HS-27A (cell line): ENCODE measurements at places on chromosomes 12 and 14.

GRCh38 chr12:51636581-51636980, 45.5 kb downstream of the SCN8A start:
- DNase-seq, result no peak

- DNase-seq, result no peak
Measured at GRCh38 chr14:30180219-30180618, 252.6 kb upstream of the PRKD1 start.

DNA sequence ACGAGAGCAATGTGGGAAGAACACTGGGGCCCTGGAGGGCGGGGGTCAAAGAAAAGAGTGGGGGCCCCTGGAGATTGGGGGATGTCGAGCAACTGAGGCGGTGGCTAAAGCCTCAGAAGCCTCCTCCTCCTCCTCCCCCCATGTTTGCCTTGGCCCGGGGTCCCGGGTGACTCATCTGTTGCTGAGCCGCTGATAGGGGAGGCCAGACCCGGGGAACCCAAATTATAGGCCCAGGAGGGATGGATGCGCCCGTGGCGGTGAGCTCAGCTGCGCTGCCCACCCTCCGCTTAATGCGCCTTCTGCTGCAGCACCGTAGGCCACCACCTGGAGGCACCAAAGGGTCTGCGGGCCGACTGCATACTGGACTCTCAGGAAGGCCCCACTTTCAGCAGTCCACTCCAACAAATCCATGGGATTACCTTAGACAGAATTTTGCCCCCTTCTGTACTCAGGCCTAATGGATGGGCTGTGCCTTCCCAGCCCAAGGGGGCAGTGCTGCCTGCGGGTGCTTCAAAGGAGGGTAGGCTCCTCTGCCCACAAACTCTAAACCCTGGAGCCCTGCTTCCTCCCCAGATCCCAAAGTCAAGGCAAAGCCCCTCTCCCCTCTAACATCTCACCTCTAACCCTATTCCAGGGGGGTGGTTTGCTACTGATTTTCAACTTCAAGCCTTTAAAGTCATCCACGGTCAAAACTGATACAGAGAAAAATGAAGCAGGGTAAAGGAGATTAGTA, 2.6 kb upstream of the WNT10B start:
- DNase-seq, result no peak

DNA sequence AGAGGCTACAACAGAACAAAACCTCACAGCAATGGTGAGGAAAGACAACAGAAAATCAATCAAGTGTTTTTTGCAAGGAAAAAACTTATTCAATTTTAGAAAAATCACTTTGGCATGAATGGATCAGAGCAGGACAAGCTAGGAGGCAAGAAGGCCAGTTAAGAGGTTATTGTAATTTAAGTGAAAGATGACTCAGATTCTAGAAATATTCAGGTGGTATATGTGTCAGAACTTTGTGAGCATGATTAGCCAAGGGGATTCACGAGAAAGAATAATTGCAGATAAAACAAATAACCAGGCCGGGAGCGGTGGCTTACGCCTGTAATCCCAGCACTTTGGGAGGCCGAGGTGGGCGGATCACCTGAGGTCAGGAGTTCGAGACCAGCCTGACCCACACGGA, 12.7 kb downstream of the GCH1 start:
- no peak for DNase-seq

- no peak for DNase-seq
Measured at GRCh38 chr12:129549656-129550055, 354.2 kb downstream of the TMEM132D start.

- no peak for DNase-seq
Measured at GRCh38 chr14:89903340-89903952, 51.1 kb downstream of the EFCAB11 start.

DNA sequence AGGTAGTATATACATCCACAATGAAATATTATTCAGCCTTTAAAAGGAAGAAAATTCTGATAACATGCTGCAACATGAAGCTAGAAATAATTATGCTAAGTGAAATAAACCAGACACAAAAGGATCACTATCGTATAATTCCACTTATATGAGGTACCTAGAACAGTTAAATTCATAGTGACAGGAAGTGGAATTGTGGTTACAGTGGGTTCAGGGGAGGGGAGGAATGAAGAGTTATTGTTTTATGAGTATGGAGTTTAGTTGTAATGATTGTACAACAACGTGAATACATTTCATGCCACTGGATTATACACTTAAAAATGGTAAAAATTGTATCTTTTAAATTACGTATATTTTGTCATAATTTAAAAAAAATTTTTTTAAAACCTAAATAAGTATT, 21.0 kb downstream of the EEA1 start:
- no peak for DNase-seq

DNA sequence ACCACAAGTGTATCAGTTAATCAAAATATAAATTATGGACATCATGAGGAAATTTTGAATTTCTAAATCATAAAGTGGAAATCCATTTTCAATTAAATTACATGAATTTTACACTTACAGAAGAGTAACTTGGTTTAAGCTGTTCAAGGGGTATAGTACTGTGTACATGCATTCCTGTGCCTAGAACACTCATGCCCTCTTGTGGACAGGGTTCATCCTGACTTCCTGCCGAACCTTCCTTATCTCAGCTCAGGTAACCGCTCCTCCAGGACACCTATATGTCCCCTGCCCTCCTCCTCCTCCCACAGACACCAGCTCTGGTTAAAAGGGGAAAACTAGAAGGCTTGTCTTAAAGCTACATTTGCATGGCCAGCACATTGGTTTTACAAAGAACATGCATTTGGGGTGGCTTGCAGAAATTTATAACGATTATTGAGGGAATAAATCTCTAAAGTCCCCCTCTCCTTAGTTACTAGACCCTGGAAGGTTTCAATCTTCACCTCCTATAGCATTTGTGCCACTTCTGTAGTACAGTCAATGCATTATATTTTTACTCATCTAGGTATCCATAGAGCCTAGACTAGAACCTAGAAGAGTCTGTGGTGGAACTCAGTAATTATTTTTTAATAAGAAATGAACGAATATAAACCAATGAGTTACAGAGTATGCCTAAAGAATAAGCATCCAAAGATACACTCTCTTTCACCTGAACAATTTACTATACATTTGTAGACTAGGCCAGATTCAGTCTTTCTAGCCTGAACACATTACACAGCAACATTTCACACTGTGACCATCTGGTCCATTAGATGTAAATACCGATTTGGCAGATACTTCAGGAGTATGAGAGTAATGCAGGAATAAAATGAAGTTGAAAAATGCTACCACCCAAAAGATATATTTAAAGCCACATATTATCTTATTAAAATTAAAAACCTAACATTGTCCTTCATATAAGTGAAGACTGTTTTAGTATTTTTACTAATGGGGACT, 345.6 kb downstream of the PAWR start:
- DNase-seq, result no peak

GRCh38 chr12:113347892-113348291, 10.5 kb upstream of the PLBD2 start:
- DNase-seq, result no peak

DNA sequence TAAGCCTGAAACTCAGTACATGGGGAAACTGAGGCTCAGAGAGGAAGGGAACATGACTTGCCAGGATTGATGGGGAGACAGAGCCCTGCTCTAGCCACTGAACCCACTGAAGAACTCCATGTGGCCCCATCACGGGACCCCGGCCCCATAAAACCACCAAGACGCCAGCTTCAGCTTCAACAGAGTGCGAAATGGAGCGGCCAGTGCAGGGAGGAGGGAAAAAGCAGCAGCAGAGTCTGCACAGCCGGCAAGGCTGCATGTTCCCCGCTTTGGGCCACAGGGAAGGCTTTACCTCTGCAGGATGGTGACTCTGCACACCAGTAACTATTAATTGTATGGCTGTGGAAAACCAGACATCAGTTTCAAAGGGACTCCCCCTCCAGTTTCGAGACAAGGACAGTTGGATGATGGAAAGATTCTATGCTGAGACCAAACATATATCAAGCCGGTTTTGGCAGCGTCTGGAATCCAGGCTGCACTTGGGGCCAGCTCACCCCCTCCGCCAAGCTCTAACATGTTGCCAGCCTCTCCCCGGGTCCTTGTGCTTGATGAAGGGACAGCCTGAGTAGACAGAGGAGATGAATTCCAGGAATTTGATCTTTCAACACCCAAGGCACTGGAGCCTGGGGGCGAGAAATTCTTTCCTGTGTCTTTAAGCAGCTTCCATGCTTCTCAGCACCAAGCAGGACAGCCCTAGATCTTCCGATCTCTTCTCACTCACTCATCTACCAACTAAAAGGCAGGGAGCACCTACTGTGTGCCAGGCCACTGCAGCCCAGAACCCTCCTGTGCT, 55.7 kb upstream of the BCL11B start:
- no peak for DNase-seq

DNA sequence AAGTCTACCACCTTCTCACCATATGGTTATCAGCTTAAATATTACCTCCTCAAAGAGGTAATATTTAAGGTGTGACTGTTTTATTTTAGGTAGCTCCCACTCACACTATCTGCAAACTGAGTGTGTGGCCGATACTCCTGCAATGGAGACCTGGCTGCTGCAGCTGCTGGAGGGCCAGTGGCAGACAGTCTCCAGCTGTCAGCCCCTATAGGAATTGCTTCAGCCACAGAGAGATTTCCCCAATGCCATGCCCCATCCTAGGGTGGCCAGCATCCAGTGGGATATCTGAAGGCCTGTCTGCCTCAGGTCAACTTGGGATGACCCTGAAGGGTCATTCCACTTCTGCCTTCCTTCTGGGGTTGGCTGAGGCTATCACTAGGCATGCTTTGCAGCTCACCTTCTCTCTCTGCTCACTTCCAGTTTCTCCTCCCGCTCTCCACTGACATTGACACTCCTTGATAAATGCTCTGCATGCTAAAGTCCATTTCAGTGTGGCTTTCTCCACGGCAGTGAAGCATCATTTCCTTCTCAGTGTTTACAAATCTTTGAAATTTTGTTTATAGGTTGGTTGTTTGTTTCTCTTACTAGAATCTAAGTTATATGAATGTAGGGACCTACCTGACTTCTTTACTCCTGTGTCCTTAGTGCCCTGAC, 90.2 kb upstream of the USP44 start:
- no peak for DNase-seq

- no peak for DNase-seq
Measured at GRCh38 chr12:104627990-104628830, 171.5 kb downstream of the CHST11 start.

DNA sequence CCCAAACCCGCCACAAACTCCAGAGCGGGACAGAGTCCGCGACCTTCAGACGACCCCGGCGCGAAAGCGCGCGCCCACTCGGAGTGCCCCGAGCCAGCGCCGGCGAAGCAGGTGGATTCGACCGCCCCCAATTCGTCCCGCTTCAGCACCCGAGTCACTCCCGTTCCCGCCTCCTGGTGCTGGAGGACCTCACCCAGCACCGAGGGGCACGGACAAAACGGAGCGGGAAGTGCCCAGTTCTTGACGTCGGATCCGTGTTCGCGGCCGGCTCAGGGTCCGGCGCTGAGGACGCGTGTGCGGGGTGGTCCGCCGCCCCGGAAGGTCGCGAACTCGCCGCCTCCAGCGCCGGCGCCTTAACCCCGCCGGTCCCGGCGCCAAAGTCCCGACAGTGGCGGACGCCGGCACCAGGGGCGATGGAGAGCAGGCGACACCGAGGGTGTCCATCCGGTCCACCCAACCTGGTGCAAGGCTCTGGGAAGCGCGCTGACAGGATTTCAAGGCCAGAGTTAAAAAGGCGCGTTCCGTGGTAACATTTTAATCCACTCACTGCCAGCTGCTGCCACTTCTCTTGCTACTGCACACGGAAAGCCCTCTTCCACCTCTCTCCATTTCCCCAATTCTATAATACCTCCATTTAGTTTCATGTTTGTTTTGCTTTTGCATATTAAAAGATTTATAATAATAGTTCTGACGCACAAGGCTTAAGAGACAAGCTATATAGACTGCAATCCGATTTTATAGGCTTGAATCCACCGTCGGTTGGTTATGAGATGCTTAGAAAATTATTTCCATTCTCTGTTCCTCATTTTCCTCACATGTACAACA, 240.0 kb upstream of the CPNE8 start:
- no peak for DNase-seq

GRCh38 chr14:74964787-74965485, 9.5 kb upstream of the PGF start:
- no peak for DNase-seq

DNA sequence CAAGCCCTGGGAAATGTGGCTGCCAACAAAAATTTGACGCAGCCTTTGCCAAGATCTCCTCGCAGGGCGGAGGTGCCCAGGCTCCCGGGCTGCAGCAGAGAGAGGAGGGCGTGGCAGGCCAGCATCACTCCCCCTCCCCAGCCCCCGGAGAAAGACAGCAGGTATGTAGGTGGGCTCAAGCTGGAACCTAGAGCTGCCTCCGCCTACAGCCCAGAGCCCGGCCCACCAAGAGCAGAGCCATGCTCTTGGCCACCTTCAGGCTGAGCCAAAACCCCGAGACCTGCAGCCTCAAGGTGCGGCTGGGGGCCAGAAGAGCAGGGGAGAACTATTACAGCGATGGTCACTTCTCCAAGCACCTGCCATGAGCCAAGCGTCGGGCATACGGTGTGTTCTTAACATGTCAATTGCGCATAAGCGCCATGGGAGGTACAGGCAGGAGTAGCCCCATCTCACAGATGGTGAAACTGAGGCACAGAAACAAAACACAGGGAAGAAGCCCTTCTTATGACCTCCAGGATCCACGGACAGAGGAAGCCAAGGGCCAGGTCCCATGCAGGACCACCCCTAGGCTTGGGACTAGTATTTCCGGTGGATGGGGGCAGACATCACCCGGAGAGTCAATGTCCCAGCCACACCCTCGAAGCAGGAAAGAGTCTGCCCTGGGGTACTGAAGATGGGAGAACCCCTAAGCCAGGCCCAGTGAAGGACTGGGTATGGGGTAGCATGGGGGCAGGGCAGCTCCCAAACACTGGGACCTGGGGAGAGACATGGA, 109.0 kb downstream of the NCOR2 start:
- DNase-seq, result no peak

DNA sequence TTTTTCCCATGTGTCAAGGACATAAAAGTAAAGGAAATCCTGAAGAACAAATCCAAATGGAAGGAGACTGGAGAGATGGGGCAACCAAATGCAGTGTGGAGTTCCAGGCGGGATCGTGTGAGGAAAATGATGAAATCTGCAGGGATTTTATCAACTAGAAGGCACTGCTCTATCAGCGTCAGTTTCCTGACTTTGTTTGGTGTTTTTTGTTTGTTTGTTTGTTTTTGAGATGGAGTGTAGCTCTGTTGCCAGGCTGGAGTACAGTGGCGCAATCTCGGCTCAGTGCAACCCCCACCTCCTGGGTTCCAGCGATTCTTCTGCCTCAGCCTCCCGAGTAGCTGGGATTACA, 43.3 kb upstream of the GPR132 start:
- DNase-seq, result no peak

DNA sequence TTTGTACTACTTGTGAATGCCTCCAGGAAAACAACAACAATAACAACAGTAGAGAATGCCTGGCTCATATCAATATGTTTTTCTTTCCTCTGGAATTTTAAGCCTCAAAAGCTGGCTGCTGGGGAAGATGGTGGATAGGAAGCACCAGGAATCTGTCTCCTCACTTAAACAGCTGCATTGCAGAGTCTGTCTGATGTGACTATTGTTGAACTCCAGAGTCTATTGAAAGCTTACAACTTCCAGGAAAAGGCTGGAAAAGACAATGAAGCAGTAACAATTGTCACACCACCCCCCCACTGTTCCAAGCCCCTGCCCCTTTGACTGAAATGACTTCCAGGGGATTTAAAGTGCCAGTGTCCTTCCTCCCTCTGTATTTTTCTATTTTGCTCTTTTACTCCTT, 309.7 kb downstream of the BMP4 start:
- DNase-seq, result no peak
